NCI-H2107 (cell line): ENCODE measurements at places on chromosomes 4 and X.

DNA sequence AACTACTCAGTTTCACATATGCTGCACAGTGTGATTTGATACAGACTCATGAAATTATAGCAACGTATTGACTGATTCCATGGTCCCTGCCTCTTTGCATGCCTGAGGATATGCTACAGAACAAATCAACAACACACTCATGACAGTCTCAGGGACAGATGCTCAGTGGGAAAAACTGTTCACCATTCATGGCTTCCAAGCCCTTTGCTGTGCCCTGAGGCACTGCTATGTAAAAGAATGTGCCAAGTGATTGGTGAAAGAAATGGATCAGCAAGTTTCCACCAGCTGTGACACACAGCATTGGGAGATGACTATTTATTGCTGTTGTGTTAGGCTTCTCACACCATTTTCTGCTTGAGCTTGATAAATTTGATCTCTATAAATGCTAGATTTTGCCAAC, 825.6 kb upstream of the INTU start:
- DNase-seq: no peak

DNA sequence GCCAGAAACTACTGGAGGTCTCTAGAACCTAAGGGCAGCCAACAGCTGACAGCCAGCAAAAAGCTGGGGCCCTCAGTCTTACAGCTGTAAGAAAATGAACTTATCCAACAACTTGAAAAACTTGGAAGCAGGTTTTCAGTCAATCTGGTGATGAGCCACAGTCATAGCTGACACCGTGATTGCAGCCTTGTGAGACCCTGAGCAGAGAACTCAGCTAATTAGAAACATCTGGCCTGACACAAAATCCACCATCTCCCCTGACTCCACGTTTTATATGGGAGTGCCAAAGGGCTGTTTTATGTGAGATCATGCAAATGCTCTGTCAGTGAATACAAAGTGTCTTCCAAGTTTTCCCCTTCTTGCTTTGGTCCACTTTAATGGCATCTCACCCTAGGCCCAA, 198.8 kb upstream of the DCAF8L1 start:
- DNase-seq: no peak

DNA sequence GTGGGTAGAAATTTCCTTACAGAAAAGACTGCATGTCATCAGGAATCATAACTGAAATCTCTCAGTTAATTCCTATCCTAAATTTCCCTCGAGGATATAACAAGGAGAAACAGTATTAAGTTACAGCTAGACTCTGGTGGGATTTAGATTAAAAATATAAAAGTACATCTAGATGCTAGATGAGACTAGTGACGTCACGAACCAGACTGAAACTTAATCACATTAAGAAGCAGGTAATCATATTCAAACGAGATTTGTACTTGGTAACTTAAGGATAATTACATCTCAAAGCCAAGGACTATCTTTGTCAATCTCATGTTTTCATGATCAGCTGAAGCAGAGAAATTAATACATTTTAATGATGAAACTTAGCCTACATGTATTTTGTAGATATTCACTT, 130.6 kb downstream of the MTNR1A start:
- DNase-seq: no peak

GRCh38 chrX:74923942-74924448, 1.3 kb downstream of the NEXMIF start:
- DNase-seq: no peak

DNA sequence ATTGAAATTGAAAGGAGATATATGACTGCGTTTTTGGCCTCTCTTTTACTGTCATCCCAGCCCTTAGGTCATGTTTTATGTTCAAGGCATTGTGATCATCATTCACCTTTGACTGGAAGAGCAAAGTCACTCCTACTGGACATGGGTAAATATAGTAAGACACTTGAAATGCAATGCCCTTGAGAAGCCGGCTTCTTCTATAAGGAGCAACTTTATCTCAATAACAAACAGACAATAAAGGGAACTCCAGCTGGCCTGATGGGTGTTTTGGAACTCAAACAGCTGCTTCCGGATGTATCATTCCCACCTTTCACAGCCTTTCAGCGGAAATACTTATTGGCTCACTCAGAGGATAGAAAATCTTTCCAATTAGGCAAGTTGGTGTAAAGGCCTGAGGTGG, 65.1 kb upstream of the C4orf54 start:
- DNase-seq: no peak

- no peak for DNase-seq
Observed at GRCh38 chrX:136546371-136546781, 14.4 kb downstream of the VGLL1 start.

GRCh38 chrX:118325453-118325852, 20.5 kb upstream of the WDR44 start:
- no peak for DNase-seq

GRCh38 chrX:34197946-34198345, 65.8 kb upstream of the FAM47A start:
- DNase-seq: no peak

DNA sequence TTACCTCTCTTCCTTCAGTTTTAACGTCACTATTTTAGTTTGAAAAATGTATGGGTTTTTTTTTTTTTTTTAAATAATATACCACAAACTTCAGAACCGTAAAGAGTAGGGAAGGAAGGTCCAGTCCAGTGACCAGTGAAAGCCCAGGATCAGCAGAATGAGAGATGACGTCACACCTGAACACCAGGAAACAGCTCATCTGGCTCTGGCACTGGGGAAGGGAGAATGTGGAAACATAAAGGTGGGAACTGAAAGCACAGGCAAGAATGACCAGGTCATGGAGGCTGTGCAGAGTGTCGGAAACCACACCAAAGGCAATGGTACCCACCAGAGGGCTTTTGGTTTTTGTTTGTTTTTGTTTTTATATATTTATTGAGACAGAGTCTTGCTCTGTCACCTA, 141.2 kb downstream of the DHX15 start:
- DNase-seq: no peak
